Activated gamma-delta T cell treated with Interleukin-2 at 50 U/mL for 16 hours (primary cell): ENCODE measurements at places on chromosomes 1 and 21.

- no peak for DNase-seq
Observed at GRCh38 chr1:56045062-56045461, 534.3 kb downstream of the PLPP3 start.

GRCh38 chr1:245829194-245829593, 674.4 kb downstream of the KIF26B start:
- no peak for DNase-seq

DNA sequence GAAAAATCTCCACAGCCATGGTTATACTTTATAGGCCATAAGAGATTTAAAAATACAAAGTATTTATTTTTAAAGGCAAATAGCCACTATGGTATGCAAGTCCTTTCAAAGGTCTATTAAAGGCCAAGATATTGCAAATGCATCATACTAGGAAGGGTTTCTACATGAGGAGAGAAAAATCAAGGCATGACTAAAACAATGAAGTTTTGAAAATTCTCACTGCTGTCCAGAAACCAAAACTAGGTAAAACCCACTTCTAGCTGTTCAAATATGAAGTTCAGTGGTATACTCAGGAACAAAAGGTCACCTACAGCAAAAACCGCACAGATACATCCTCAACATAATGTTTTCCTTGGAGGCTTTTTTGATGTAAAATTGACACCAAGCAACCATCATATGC, 75.0 kb downstream of the EPS15 start:
- no peak for DNase-seq

DNA sequence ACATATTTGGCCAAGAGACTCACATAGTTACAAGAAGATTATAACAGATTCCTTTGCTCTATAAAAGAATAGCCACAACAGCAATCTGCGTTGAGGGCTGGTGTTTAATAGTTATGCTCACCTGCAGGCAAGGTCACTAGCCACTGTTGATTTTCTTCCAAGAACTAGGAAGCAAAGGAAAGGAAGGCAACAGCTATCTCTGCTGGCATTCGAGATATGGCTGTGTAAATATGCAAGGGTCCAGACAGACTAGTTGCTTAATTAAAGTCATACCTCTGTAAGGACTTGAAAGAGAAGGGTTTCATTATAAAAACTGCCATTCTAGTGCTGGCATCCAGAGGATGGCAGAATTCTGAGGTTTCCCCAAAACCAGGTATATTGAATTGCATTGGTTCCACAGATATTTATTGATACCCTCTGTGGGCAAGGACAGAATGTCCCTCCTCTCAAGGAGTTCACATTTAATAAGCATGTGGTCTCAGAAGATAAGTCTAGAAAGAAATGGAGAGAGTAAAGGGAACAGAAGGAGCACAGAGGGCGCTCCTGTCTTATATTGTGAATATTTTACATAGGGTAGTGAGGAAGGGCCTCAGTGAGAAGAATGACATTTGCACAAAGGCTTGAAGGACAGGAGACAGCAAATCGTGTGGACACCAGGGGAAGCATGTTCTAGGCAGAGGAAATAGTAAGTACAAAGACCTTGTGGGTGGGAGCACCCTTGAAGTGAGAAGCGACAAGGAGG, 23.6 kb upstream of the PLEKHA6 start:
- DNase-seq = no peak

GRCh38 chr1:230768903-230769570, 21.8 kb downstream of the CAPN9 start:
- DNase-seq = no peak
